ENCODE measurements at places on chromosomes 1 and 21.

GRCh38 chr1:180966312-180966711 lies 53.6 kb downstream of the KIAA1614 start:
- DNase-seq, result no peak

DNA sequence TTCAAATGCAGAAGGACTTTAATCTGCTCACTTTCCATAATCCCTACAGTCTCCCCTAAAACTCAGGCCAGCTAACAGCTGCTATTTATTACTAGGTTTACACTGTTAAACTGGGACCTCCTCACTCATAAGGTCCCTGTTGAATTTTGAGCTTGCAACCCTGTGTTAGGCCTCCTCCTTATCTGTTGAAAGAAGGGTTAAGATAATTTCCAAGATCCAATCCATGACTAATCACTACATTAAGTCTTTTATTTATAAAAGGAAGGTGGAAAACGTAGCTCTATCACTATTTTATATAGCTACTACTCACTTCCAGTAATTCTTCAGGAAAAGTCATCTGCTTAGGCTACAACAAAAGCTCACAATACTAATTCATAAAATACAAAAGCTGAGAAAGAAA lies 79.5 kb downstream of the EVI5 start:
- no peak for DNase-seq

GRCh38 chr1:18948048-18948912 lies 8.2 kb downstream of the IFFO2 start:
- DNase-seq, result peak; percentile 73

DNA sequence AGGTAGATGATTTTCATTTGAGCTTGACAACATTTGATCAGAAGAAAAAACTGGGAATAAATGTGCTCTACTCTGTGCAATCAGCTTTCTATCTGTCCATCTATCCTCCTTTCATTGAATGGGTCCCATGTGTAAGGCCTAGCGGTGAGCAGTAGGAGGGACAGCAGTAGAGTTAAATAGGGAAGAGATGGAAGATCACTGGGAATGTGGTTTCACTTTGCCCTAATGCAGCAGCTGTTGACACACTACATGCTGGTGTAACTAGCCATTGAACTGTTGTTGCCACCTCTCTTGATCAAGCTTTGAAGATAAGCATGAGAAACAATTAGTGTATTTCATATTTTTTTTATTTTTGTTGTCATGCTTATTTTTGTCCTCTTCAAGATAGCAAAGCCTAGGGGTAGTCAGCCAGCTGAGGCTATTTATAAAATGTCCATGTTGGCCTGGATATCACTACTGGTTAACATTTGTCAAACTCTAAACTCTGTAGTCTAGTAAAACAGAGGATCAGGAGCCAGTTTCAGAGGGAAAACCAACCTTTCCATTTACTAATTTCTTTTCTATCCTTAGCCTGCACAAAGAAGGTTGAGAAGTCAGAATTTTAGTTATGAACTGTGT lies 41.9 kb downstream of the CACNA1E start:
- no peak for DNase-seq

DNA sequence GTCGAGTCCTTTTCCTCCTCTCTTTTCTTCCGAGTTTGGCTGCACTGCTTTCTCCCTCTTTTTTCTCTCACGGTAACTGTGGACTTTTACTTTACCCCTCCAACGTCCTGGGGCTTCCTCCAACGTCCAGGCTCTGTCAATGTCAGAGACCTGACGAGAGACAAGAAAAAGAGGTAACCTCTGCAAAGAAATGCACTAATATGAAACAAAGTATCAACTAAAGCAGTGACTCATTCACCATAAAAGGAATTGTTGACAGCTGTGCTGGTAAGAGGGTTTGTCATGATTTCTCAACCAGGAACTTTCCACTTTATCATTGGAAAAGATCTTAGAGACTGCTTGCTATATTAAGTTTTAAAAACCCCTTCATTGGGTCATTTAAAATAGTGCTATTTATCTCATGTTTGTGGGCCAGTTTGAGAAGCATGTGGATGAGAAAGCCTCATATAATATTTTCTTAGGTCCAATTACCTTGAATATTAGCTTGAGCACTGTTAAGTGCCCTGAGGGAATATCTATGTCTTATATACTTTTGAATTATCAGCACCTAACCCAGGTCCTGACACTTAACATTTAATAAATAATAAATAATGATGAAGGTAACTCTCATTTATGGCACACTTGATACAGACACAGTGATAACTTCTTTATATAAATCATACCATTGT lies at the start of gene GBP2:
Gene GBP2 (minus strand): TSS at position 202 of the 668 bp plus-strand sequence. CDS start 4,148 bp downstream, outside the sequence.
- DNase-seq, result no peak

DNA sequence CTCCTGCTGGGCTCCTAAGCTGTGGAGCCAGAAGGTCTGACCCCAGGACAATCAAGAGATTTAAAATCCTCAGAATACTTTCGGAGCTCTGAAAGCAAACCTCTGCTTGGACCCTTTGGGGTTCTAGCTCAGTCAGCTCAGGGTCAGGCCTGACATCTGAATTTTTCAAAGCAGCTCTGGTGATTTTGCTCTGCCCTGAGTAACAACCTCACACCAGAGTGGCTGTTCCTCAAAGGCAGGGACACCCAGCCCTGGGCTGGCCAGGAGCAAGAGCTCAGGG lies 11.9 kb downstream of the SLC1A7 start:
- no peak for DNase-seq

GRCh38 chr1:159992161-159992560 lies 38.1 kb upstream of the SLAMF9 start:
- DNase-seq, result no peak

DNA sequence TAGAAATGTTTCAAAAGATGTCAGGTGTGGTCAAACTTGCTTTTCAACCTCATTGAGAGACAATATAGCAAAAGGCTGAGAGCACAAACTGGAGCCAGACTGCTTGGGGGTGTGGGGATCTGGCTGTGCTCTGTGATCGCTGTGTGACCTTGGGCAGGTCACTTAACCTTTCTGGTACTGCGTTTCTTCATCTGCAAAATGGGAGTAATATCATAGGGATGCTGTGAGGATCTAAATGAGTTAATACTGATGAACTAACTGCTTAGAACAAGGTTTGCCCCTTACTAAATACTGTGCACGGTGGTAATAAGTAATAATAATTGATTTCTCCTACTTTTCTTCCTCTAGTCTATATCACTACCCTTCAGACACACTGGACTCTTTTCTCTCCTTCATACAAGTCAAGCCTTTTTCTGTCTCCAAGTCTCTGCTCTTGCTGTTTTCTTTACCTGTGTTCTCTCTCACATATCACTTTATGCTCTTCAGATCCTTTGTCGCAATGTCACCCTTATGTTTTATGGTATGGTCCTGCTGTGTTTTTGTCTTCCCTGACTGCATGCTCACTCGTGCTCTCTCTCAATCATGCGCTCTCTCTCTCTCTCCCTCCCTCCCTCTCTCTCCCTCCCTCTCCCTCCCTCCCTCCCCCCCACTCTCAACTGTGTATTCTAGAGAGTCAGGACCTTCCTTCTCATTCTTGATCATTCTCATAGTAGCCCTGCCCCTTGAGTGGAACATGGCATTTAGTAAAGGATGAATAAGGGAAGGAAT lies 3.3 kb downstream of the MGST3 start:
- DNase-seq, result no peak

GRCh38 chr1:212225871-212226302 lies 59.3 kb upstream of the PPP2R5A start:
- no peak for DNase-seq

- no peak for DNase-seq
Observed at GRCh38 chr1:78721136-78721535, 71.5 kb downstream of the IFI44 start.

DNA sequence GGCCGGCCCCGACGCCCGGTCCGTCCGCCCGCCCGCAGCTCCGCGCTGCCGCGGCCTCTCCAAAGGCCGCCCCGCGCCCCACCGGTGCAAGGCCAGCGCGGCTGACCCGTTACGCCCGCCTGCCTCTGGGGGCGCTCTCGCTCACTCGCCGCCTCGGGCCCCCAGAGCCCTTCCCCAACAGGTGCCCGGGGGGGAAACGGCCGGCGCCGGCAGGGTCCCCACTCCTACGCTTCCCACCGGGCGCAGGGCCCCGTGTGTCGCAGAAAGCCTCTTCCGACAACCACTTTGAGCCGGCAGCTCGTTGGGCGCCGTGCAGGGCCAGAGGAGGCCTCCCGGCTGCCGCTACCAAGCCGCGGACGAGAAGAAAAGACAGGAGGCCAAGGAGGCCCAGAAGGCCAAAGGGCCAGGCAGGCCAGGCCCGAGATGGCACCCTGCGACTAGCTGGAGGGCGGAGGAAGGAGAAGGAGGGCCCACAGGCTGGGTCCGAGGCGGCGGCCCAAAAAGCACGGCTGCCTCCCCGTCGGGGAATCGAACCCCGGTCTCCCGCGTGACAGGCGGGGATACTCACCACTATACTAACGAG lies 64.9 kb upstream of the FCGR2A start:
- DNase-seq, result peak; percentile 51

- DNase-seq, result no peak
Observed at GRCh38 chr1:89151047-89151446, 24.8 kb downstream of the GBP7 start.

DNA sequence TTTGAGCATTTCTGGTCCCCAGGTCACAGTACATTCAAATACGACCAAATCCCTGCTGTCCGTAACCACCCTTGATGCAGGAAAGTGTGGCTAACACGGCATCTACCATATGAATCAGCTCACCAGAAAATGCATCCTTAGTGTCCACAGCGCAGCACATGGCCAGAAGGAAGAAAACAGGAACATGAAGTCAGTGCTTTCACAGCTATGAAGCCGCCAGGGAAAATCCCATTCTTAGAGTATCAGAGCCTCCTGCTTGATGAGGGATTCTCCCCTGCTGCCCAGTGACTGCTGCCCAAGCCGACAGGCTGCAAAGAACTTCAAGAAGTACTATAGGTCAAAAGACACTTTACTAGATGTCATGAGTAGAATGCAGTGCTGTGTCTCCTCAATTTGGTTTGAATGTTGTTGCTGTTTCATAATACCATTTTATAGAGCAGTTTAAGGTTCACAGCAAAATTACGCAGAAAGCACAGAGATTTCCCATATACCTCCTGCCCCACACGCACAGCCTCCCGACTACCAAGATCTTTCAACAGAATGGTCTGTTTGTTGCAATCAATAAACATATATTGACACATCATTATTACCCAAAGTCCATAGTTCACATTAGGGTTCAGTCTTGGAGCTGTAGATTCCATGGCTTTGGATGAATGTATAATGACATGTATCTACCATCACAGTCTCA lies 14.5 kb downstream of the TIAM1 start:
- no peak for DNase-seq

DNA sequence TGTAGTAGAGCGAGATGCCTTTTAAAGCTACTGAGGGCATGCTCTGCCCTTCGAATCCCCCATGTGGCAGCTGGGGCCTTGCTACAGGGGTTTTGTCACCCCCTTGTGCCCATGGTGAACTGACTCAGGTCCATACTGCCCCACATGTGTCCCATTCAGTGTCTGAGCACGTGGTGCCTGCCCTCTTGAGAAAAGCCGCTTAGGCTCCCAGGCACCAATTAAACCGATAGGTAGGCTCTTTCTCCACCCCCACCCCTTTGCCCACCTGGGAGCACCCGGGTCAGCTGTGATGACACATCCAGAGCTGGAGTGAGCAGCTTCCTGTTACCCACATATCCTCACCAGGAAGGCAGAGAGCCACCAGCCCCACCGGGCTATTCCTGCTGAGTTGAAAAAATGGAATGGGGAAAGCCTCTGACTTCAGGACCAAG lies 30.5 kb downstream of the TMCC2 start:
- DNase-seq, result no peak

GRCh38 chr1:30232288-30232899 lies 491.0 kb downstream of the MATN1 start:
- peak; percentile 29 for DNase-seq

DNA sequence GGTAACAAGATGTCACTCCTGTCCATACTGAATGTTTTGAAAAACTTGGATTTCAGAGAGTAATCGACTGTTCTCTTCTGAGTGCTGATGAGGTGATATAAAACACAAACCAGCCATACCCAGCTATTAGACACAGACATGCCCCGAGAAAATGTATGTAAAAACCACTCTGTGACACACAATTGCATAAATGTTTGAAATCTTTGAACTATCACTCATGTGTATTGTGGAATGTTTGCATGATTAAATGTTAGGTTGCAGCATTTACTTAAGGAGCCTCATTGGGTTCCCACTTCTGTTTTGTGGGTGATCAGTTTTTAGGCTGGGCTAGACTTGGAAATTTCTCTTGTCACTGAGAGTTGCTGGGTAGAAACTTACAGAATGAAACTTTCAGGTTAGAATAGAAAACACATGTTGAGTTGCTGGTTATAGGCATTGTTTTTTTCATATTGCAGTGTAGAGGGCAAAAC lies 270.4 kb upstream of the B3GALT2 start:
- no peak for DNase-seq

- DNase-seq, result no peak
Observed at GRCh38 chr1:168567007-168567406, 9.4 kb upstream of the XCL1 start.

- no peak for DNase-seq
Observed at GRCh38 chr1:52523376-52523775, 29.5 kb downstream of the TUT4 start.

GRCh38 chr1:155002464-155003226 lies at the start of gene ZBTB7B:
Gene ZBTB7B, plus strand, starts transcription at chr1:155002802. Its CDS starts 11,859 bp downstream, at chr1:155014661.
- no peak for DNase-seq

DNA sequence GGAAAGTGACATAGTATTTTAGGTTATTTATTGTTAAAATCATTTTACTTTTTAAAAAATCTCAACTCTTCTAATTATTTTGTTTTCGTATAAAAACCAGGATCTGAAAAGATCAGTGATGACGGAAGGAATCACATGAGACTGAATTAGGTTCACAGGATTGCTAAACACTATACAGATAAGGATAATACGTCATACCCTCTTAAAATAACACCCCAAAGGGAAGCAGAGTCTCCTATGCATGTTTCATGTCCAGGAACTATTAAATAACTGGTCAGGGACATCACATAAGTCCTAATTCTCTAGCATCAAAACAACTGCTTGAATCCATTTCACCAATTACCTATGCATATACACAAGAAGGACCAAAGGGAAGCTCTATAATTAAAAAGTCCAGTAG lies 84.9 kb downstream of the FOXJ3 start:
- DNase-seq, result no peak

- no peak for DNase-seq
Observed at GRCh38 chr21:41894922-41895557, 15.9 kb upstream of the PRDM15 start.

- DNase-seq, result no peak
Observed at GRCh38 chr1:19443326-19443725, 42.0 kb downstream of the CAPZB start.

- DNase-seq, result no peak
Observed at GRCh38 chr1:32728413-32729077, 26.0 kb upstream of the SYNC start.

GRCh38 chr21:29195981-29196669 lies 65.7 kb downstream of the MAP3K7CL start:
- peak; percentile 6 for DNase-seq

DNA sequence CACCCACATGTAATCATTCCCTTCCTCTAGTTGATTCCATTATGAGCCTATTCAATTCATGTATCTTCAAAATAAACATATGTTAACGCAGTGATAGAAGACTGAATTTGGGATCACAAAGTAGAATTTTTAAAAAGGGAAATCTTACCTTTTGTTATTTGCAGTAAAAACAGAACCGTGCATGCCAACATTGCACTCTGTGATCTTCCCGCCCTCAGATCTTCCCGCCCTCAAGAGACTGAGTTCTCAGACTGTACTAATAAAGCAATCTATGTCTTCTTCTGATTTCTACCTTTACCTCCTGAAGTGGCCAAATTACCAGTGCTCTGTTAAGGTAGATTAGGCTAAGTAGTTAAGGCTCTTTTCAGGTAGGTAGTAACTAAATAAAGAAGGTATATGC lies 3.6 kb upstream of the SUCO start:
- no peak for DNase-seq

- DNase-seq, result no peak
Observed at GRCh38 chr21:45620201-45620923, 23.2 kb upstream of the PCBP3 start.

Data from effector memory CD8-positive, alpha-beta T cell (primary cell).